ENCODE measurements at places on chromosomes 7 and 10. TPM values are rescaled to one million over a fixed set of nuclear protein-coding genes. Genes with fewer than 3 reads are reported as not detected.

- peaks cover 2% of the 10 kb centered on the region for H3K27me3 ChIP-seq
- no peak for DNase-seq
- H3K27ac ChIP-seq = no peak overlapping the region
- H3K36me3 ChIP-seq = no peaks in the 10 kb centered on the region
- no peak overlapping the region for H3K4me3 ChIP-seq
- no peaks in the 10 kb centered on the region for H3K4me1 ChIP-seq
Measured at GRCh38 chr10:95536017-95536416, 25.2 kb downstream of the SORBS1 start.

DGKB gene
- total RNA-seq = not detected

LRRD1 gene
- not detected for total RNA-seq

DNA sequence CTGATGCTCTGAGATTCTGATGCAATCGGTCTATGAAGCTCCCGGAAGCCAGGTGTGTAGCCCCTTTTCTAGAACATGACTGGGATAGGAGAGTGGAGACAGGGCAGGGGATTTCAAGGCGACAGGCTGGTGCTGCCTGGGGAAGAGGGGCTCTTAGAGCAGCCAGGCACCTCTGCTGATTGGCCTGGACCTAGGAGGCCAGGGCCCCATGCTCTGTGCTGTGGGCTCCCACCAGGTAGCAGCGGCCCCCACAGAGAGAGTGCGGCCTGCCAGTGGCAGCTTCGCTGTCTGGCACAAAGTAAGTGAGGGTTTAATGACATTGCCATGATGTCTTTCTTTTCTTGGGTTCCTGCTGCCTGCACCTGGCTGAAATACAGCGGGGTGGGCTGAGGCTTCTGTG is 99.4 kb upstream of the PODXL start:
- DNase-seq = no peak
- no peaks in the 10 kb centered on the region for H3K4me1 ChIP-seq
- no peak overlapping the region for H3K27ac ChIP-seq

GRCh38 chr7:95427166-95427565 is 7.7 kb downstream of the PON2 start:
- no peaks in the 10 kb centered on the region for H3K27me3 ChIP-seq
- H3K27ac ChIP-seq = no peak overlapping the region
- no peaks in the 10 kb centered on the region for H3K36me3 ChIP-seq
- H3K4me3 ChIP-seq = no peak overlapping the region

DNA sequence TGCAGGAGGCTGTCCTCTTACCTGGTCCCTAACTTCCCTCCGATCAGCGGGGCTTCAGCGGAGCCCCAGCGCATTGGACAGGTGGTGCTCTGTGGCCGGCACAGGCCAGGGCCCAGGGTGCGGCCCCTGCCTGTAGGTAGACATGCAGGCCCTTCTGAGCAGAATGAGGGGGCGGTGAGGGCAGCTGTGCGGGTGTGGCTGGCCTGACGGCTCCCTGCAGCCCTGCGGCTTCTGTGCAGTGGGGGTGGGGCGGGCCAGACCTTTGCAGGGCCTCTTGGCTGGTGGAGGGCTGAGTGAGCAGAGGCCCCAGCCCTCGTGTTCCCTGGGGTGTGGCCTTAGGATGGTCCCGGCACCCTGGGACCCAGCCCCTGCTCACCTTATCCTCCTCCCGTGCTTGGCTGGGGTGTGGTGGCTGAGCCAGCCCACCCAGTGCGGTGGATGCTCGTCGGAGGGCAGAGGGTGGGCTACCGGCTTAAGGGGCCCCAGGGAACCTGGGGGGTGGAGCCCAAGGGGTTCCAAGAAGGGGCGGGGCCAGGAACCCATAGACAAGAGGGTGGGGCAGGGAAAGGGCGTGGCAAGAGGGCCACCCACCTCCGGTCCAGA is 175.2 kb upstream of the TNRC18 start:
- peaks cover 19% of the 10 kb centered on the region for H3K36me3 ChIP-seq
- H3K4me3 ChIP-seq = no peak overlapping the region
- DNase-seq = no peak
- no peaks in the 10 kb centered on the region for H3K27me3 ChIP-seq
- peaks cover 38% of the 10 kb centered on the region for H3K4me1 ChIP-seq

GRCh38 chr7:34501156-34501555 is 156.9 kb upstream of the NPSR1 start:
- no peak for DNase-seq
- no peak overlapping the region for H3K27ac ChIP-seq
- H3K27me3 ChIP-seq = no peaks in the 10 kb centered on the region
- H3K4me1 ChIP-seq = no peaks in the 10 kb centered on the region

Data from A673 (cell line).